ENCODE measurements at places on chromosomes 11 and 22.
A peak's percentile ranks its signal among the peaks of the same experiment; 100 is the strongest.

GRCh38 chr22:27344546-27344945, 457.0 kb downstream of the MN1 start:
- no peak for DNase-seq

DNA sequence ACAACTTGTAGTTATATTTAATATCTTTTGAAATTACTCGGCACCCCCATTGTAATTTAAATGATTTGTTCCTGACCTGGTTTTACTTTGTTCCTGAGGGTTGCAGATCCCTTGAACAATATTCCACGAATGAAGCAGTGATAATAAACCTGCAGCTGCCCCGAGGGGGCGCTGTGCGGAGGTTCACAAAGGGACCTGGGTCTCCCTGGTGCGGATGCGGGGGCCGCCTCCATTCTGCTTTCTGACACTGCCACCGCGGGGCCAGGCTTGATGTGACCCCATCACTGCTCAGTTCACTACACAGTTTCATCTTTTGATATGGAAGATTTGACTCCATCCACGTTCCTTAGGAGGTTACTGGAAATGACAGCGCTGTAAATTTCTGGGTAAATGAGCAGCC, 62.9 kb upstream of the PRODH start:
- DNase-seq = no peak

DNA sequence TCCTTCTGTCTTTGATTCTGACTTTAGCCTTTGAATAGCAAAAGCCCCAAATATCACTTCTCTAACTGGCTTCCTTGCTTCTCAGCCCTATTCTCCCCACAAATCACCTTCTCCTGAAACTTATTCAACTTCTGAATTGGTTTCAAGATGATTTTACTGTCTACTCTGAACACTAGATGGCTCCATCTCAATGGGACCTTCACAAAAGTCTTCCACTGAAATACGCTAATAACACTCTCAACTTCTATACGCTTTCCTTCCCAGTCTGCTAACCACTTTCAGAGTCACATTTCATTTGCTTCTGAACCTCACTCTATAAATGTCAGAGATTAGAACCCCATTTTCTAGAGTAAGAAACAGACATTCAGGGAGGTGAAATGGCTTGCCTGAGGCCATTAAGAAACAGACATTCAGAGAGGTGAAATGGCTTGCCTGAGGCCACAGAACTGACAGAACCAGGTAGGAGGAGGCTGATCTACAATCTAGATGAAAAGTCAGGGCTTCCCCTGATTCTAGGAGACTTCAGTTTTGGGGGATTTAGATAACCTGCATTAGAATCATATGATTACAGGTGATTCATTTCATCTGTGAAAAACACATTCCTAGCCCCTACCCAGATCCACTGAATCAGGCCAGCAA, 20.6 kb downstream of the MORC2 start:
- peak; percentile 80 for DNase-seq

GRCh38 chr11:13983081-13983751, 20.7 kb downstream of the SPON1 start:
- DNase-seq = peak; percentile 51

DNA sequence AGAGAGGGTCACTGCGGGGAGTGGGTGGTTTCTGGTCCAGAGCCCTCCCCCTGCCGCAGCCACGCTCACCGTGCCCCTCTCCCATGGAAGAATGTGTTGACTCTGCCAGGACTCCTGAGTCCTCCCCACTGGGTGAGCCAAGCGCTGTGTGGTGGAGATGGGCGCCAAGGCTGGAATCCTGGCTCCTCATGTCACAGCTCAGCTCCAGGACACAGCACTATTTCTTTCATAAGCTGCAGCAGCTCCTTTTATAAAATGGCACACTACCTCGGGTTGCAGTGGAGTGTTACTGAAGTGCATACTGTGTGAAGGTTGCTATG, 83.9 kb downstream of the FEZ1 start:
- no peak for DNase-seq

DNA sequence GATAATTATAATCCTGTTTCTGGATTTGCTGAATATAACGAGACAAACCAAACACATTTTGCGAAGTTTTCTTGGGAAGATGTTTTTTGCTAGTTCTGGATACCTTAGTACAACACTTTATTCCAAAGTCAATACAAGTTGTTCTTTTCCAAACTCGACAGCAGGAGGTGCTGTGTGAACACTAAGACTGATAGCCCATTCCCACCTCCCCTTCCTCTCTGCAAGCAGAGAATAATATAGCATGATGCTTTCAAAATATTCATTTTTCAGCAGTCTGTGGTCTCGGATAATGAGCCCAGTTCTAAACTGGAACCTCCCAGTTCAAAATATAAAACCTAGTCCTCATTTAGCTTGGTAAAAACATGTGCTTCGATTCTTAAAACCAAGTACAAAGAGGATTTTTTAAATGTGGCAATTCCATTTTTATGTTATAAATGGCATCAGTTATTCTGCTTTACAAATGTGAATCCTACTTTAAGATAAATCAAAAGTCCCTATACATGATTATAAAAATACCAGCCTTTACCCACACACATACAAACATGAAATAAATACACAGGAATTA, 129.1 kb downstream of the DCDC1 start:
- DNase-seq = peak; percentile 63

Data from adipocyte (in vitro differentiated cells).